ENCODE measurements at places on chromosomes 12 and 14. TPM values are rescaled to one million over a fixed set of nuclear protein-coding genes. Genes with fewer than 3 reads are reported as not detected.

- DNase-seq: peak; percentile 64
Observed at GRCh38 chr12:95548539-95549391, 2.5 kb downstream of the USP44 start.

GRCh38 chr12:3493859-3494176, 2.8 kb downstream of the PRMT8 start:
- no peak for DNase-seq

- DNase-seq: no peak
Observed at GRCh38 chr12:26623136-26623535, 209.9 kb downstream of the ITPR2 start.

GRCh38 chr12:113684053-113684907, 212.6 kb upstream of the LHX5 start:
- no peak for DNase-seq

- no peak for DNase-seq
Observed at GRCh38 chr12:29844667-29845066, 60.9 kb upstream of the TMTC1 start.

DNA sequence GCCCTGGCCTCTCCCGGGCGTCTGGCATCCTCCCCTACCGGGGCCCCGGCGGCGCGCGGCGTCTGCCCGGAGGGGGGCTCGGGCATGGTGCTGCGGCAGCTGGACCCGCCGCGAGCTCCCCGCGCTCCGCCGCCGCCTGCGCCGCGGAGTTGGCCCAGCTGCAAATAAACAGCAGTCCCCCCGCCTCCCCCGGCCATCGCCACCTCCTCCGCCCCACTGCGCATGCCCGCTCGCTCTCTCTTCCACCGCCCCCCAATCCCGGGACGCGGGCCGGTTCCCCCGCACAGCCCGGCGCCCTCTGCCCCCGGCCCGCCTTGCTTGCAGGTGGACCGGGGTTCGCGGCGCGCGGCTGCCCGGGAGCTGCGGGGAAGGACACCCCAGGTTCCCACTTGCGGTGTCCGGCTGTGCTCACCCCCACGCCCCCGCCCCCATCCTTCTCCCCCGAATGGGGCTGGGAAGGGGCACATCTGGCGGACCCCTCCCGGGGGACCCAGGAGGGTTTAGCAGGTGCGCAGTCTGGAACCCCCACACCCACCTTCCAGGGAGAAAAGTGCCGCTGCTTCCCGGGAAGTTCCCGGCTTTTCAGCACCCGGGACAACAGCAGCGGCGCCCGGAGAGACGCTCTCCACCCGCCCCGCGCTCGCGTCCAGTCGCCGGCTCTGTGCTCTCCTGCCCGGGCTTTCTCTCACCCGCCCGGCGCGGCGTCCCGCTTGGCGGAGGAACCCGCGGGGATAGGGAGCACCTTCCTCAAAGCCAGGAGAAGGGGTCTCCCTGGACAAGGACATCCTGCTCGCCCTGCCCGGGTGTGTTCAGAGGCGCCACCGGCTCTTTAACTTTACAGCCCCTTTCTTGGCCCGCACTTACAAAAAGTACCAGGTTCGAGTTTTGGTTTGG, at the start of gene TMTC1:
TSS of gene TMTC1 (minus strand) at position 170 of the 894 bp plus-strand sequence. CDS start 191 bp downstream, outside the sequence.
- no peak for DNase-seq

GRCh38 chr14:57089901-57090300, 178.8 kb downstream of the EXOC5 start:
- no peak for DNase-seq

DNA sequence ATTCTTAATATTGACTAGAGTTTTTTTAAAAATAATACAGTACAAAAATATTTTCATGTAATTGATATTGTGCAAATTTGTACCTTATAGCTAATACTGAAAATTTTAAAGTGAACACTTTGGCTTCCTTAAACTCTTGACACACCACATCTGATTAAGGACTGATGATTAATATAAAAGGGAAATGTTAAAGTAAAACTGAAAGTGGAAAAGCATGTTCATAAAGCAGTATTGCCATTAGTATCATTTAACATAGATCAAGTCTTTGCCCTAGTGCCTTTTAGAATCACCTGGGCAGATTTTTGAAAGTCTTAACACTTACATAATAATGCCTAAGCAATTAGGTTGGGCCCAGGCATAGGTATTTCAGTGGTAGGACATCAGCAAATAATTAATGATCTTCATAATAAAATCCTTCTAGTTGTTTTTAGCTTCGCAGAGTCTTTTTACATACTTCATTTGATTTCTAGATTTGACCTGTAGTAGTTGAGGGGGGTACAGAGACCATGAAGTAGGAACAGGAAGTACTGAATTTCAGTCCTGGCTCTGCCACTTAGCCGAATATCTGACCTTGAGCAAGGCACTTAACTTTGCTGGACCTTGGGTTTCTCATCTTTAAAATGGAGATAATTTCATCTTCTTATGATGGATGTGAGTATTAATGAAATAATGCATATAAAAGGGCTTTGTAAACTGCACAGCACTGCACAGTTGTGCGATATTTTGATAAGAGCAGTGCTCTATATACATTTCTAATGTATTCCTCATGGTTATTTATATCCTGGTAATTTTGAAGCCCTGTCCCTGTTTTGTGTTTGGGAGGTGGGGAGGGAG, 43.7 kb downstream of the MARK3 start:
- no peak for DNase-seq

- no peak for DNase-seq
Observed at GRCh38 chr12:52038447-52038846, 12.8 kb upstream of the NR4A1 start.

GRCh38 chr12:61780435-61780834, 479.8 kb upstream of the USP15 start:
- no peak for DNase-seq

- DNase-seq: no peak
Observed at GRCh38 chr12:98446682-98447081, 68.7 kb upstream of the TMPO start.

DNA sequence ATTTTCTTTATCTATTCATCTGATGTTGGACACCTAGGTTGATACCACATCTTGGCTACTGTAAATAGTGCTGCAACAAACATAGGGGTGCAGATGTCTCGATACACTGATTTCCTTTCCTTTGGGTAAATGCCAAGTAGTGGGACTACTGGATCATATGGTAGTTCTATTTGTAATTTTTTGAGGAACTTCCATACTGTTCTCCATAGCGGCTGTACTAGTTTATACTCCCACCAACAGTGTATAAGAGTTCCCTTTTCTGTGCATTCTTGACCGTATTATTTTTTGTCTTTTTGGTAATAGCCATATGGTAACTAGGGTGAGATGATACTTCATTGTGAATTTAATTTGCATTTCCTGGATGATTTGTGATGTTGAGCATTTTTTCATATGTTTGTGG, 71.8 kb downstream of the LRP6 start:
- no peak for DNase-seq

DNA sequence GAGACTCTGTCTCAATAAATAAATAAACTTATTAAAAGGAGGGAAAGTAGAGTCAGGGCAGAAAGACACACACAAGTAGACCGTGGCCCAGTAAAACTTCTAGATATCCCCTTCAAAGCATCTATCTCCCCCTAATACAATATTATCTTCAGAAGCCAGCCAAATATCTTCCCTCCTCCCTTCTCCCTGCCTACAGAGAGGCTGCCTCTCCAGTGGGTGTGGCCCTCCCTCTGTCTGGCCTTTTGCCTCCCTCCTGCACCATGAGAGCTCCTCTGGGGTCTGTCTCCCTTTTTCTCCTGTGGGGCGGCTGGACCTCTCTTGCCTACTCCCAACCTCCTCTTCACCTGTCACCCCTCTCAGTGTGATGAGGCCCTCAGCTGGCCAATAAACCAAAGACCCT, 139.2 kb downstream of the EGLN3 start:
- DNase-seq: no peak

DNA sequence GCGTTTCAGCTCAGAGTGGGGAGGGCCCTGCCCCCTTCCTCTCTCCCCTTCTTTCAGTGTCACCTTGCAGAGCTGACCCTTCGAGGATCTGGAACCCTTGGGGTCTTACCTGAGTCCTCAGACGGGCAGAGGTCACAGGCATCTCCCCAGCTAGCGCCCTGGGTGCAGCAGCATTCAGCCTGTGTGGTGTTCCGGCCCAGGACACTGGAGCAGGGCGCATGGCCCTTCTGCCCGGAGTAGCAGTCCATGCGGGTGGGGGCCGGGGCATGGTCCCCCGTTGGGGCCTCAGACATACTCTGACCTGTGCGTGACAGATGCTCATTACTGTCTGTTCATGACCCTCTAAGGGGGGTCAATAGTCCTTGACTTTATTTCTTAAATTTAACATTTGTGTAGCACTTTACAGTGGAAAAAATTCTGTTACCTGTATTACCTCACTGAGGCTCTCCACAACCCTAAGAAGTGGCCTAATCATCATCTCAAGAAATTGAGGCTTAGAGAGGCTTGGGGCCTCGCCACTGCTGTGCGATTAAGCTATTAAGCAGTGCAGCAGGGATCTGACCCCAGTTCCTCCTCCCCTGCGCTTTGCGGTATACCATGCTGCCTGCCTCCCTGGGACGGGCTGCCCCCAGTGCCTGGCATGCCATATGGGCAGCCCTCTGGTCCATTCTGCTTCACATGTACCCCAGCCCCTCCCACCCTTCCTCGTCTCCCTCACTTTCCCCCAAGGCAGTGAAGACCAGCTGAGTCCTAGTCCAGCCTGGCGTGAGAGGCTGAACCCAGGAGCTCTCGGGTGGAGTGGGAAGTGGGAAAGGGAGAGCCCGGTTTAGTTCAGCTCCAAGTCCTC, 11.5 kb downstream of the ISCA2 start:
- no peak for DNase-seq

GRCh38 chr12:58969237-58969636, 48.9 kb upstream of the LRIG3 start:
- no peak for DNase-seq

DNA sequence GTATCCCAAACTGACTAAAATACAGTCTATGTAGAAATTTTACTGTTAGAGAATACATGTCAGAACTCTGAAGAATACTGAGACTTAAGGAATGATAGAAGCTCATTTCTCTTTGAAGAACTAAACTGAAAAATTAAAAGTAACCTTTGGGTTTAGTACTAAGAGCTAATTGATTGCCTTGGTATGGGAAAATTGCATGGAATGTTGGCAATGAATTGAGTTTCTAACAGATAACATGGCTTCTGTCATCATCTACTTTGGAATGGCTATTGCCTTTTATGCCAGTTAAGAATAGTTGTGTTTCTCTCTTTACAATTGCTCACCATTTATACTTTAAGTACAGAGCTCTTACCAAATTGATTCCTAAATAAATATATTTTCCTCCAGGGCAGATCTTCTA, 308.8 kb upstream of the SYT1 start:
- DNase-seq: no peak

GRCh38 chr12:80064269-80064668, 35.1 kb upstream of the OTOGL start:
- no peak for DNase-seq

DNA sequence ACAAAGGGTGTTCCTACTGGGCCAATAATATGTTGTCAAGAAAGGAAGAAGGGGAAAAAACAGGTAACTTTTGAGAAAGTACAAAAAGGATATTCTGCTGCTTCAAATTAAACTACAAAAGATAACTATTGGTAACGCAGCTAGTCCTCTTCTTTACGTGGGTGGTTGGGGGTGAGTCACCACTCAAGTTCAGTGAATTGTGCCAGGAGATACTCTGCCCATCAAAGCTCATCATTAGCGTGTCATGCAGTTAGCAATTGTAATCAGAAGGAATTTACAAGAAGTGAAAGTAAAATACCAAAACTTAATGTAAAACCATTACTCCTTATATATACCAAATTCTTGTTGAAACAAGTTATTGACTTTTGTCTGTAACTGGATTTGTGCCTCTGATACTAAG, 342.0 kb downstream of the NPAS3 start:
- DNase-seq: no peak

DNA sequence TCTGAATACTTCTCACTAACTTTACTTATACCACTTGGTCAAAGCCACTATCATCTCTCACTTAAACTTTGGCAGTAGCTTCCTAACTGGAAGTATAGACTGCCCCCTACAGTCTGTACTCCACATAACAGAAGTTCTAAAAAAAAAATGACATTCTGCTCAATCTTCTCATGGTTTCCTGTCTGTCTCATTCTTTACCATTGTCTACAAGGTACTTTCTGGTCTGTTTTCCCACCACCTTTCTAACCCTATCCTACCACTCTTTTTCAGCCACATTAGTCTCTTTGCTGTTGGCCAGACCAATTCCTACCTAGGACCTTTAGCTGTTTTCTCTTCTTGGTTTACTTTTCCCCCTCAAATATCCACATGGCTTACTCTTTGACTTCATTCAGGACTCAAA, 14.7 kb downstream of the CPSF6 start:
- DNase-seq: no peak

- DNase-seq: no peak
Observed at GRCh38 chr12:86551146-86551571, 295.0 kb upstream of the MGAT4C start.

DNA sequence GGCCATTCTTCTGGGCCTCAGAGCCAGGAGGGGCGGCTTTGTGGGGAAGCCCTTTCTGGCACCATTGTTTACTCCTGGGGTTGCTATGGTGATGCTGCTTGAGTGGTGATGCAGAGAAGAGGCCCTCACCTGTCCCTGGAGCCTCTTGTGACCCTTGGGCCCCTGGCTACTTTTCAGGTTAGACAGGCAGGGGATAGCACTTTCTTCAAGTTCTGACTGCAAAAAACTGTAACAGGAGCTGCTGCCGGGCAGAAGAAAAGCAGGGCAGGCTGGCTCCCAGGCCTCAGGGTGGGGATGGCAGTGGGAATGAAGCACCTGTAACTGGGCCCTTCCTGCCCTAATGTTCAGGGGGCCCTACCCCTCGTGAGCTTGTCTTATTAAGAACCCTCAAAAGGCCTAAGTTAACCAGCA, at the start of gene TEX52:
TSS of gene TEX52 (minus strand) at position 19 of the 411 bp plus-strand sequence. CDS start at position 6, 13 bp downstream.
- no peak for DNase-seq

- no peak for DNase-seq
Observed at GRCh38 chr14:34713681-34714319, 593 bp downstream of the CFL2 start.

- DNase-seq: no peak
Observed at GRCh38 chr14:63383776-63384367, 65.1 kb upstream of the GPHB5 start.

GCH1 gene
- 15.5 TPM for total RNA-seq

TCL1A gene
- 234 TPM for total RNA-seq

BEGAIN gene
- total RNA-seq: not detected

OLR1 gene
- not detected for total RNA-seq

TDRD9 gene
- total RNA-seq: 3.1 TPM

DNAH10 gene
- 0.32 TPM for total RNA-seq

SERPINA10 gene
- not detected for total RNA-seq

All from activated B cell treated with CpG ODN at 0.5 μM for 24 hours (primary cell).